ENCODE measurements at places on chromosomes 1 and 21. TPM values are rescaled to one million over a fixed set of nuclear protein-coding genes. Genes with fewer than 3 reads are reported as not detected.

MYOC gene
- 38.4 TPM for total RNA-seq

GRCh38 chr1:68624233-68624632 lies 127.4 kb upstream of the DEPDC1 start:
- DNase-seq: no peak

GRCh38 chr1:65412984-65413375 lies 7.5 kb upstream of the LEPR start:
- no peak for DNase-seq

SYT11 gene
- 49.5 TPM for total RNA-seq

NPL gene
- total RNA-seq: 30.7 TPM

TDRD10 gene
- 28.0 TPM for total RNA-seq

DNA sequence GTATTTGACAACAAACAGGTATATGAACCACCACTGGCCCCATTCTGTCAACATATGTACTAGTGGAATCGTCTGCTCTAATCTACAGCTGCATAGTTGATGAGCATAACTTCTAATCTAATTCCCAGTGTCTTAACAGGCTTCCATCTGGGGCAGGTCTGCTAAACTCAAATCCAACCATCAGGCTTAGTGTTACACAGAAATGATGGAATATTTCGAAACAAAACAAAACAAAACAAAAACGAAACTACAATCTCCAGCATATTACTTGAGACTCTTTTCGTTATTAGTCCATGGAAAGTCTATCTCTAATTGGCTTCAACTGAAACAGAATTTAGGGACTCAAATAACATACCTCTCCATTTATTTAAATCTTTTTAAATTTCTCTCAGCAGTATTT lies 37.6 kb downstream of the DIPK1A start:
- no peak for DNase-seq

- DNase-seq: no peak
Measured at GRCh38 chr1:234769284-234769985, 159.5 kb upstream of the IRF2BP2 start.

DNA sequence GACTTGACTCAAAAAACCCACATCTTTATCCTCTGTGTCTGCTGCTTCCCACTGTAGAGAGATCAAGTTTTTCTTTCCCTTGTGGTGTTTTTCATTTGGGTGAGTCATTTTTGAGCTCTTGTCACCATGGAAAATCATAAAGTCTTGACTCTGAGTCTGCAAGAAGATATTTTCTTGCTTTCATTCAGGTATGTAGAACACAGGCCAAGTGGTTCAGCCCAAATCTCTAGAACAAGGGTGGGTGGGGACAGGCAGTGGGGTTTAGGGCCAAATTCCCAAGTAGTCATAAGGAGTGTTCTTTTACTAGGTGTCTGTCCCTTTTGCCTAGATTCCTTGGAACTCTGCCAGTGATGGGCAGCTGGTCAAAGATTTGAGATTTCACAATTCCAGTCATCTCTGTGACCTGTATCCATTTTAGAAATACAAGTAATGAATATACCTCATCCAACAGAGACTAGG lies 21.5 kb upstream of the ARHGAP29 start:
- peak; percentile 24 for DNase-seq

GSTM5 gene
- 2.0 TPM for total RNA-seq

- DNase-seq: no peak
Measured at GRCh38 chr1:57799490-57800115, 375.7 kb upstream of the DAB1 start.

GRCh38 chr1:104092698-104093097 lies 343.0 kb downstream of the AMY1C start:
- no peak for DNase-seq
